ENCODE measurements at places on chromosomes 2 and 18. TPM values are rescaled to one million over a fixed set of nuclear protein-coding genes. Genes with fewer than 3 reads are reported as not detected.

The CAPN13 gene
- not detected for total RNA-seq

The GRB14 gene
- 0.83 TPM for total RNA-seq

The ICOS gene
- total RNA-seq = not detected

The UGT1A4 gene
- not detected for total RNA-seq

The PSMD1 gene
- 126 TPM for total RNA-seq

The INPP1 gene
- 41.7 TPM for total RNA-seq

The GKN2 gene
- total RNA-seq = not detected

The GAREM1 gene
- total RNA-seq = 8.7 TPM

The RTP5 gene
- not detected for total RNA-seq

The NTSR2 gene
- total RNA-seq = not detected

The TUBB8B gene
- not detected for total RNA-seq

The ARHGAP25 gene
- 1.4 TPM for total RNA-seq

The LAMA3 gene
- total RNA-seq = 2.1 TPM

The PROC gene
- total RNA-seq = not detected

The PNO1 gene
- total RNA-seq = 11.0 TPM

The ABCG8 gene
- not detected for total RNA-seq

The TRIM43 gene
- total RNA-seq = 2.3 TPM

The CTAGE1 gene
- not detected for total RNA-seq

The CEBPZOS gene
- total RNA-seq = 39.9 TPM

The TUBA3E gene
- not detected for total RNA-seq

The ANKRD30BL gene
- total RNA-seq = 0.29 TPM

The SIGLEC15 gene
- total RNA-seq = not detected

The LRATD1 gene
- total RNA-seq = 19.4 TPM

The KCNG2 gene
- total RNA-seq = 1.6 TPM

The TMEM185B gene
- 12.3 TPM for total RNA-seq

The KIF5C gene
- 673 TPM for total RNA-seq

The KANSL3 gene
- total RNA-seq = 32.5 TPM

The CLEC4F gene
- 0.66 TPM for total RNA-seq

The NYAP2 gene
- 0.32 TPM for total RNA-seq

The HOXD4 gene
- total RNA-seq = not detected

The CNDP1 gene
- total RNA-seq = 0.27 TPM

The PROKR1 gene
- 0.83 TPM for total RNA-seq

The C2orf81 gene
- 3.7 TPM for total RNA-seq

The CDH19 gene
- total RNA-seq = not detected

The RUFY4 gene
- not detected for total RNA-seq

The CPLX4 gene
- not detected for total RNA-seq

The INHBB gene
- total RNA-seq = 0.34 TPM

The IMPA2 gene
- total RNA-seq = 103 TPM

The ANKRD30B gene
- not detected for total RNA-seq

The KLHL30 gene
- 3.5 TPM for total RNA-seq

The ADGRF3 gene
- total RNA-seq = 0.54 TPM

The DUSP2 gene
- 0.34 TPM for total RNA-seq

The RAX gene
- total RNA-seq = not detected

The CTIF gene
- 137 TPM for total RNA-seq

The CTNNA2 gene
- 76.2 TPM for total RNA-seq

The TTN gene
- 0.34 TPM for total RNA-seq

The TMSB10 gene
- 3,273 TPM for total RNA-seq

The RIT2 gene
- total RNA-seq = not detected

The CTLA4 gene
- total RNA-seq = not detected

The SLC5A7 gene
- total RNA-seq = 0.27 TPM
